ENCODE measurements at places on chromosomes 7 and 10.
A peak's percentile ranks its signal among the peaks of the same experiment; 100 is the strongest.

DNA sequence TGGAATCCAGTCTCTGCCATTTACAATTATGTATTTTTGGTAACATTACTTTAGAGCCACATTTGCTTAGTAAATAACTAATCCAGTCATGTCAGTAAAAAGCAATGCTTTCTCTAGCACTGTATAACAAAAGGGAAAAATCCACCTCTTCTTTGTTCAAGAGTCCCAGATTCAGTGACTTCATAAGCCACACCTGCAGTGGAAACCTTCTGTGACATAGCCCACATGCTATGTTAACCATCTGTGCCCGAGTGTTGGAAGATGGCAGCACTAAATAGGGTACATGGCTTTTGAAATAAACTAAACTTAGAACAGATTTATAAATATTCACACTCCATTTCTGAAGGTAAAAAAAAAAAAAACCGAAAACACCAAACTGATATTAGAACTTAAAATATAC lies 83.0 kb downstream of the CTTNBP2 start:
- DNase-seq = no peak

GRCh38 chr7:87218796-87219544 lies 562 bp downstream of the TMEM243 start:
- peak; percentile 87 for DNase-seq

- no peak for DNase-seq
Observed at GRCh38 chr10:97736403-97736901, 476 bp upstream of the ZFYVE27 start.

- peak; percentile 5 for DNase-seq
Observed at GRCh38 chr7:81256991-81257390, 338.1 kb upstream of the SEMA3C start.

DNA sequence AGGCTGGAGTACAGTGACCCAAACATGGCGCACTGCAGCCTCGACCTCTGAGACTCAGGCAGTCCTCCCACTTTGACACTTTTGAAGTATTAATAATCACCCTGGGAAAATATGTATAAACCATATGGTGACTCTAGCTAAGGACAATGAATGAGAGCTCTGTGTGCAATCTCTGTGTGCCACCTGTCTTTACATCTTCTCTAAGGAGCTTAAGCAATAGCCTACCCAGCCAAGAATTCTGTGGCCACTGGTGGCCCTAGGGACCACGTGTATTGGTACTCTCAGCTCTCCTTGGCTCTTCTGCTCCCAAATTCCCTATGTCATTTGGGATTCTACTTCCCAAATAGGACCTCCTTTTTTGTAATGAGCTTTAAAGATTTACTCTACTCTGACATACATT lies 23.7 kb downstream of the FGF8 start:
- DNase-seq = no peak

DNA sequence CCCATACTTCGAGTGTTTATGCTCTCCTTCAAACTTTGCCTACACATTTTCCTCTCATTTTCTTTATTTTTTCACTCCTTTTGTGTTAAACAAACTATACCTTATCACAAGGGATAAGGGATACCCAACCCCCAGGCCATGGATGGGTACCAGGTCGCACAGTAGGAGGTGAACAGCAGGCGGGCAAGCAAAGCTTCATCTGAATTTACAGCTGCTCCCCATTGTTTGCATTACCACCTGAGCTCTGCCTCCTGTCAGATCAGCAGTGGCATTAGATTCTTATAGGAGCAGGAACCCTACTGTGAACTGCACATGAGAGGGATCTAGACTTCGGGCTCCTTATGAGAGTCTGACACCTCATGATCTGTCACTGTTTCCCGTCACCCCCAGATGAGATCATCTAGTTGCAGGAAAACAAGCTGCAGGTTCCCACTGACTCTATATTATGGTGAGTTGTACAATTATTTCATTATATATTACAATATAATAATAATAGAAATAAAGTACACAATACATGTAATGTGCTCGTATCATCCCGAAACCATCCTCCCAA lies 28.5 kb downstream of the ZC3HC1 start:
- peak; percentile 12 for DNase-seq

DNA sequence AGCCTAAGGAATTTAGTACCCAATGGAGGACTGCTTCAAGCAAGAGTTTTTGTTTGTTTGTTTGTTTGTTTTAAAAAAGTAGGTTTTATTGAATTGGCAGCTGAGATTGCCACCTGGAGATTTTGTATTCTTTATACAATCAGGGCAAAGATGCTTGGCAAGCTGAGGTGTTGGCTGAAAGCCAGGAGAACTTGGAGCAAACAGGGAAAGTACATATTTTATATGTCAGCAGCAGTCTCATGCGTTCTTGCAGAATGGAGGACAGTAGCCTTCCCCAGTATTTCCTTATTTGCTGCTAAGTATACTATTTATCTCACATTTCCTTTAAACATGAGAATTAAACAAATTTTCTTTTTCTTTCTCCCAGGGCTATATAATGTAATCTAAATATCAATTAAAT lies 22.6 kb upstream of the ICA1 start:
- DNase-seq = no peak

DNA sequence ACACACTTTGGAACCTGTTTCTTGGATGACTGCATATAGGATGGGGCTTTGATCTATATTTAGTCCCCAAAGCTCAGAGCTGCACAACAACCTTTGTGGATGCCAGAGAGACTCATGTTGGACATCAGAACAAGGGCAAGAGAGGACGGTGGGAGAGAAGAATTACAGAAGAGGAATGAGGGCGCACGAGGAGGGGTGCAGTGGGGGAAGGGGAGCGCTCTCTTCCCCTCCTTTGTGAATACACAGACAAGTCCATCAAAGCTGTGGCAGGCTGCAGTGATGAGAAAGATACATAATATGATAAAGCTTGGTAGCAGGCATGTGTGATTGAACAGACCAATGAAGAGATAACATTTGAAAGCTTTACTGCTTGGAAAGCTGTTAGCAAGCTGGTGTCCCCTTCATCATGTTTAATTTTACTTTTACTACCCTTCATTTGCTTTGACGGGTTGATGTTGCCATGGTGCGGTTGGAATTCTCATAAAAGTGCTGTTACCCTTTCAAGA lies 857.8 kb downstream of the KCNMA1 start:
- no peak for DNase-seq

- no peak for DNase-seq
Observed at GRCh38 chr10:122239578-122240257, 31.4 kb upstream of the BTBD16 start.

GRCh38 chr10:87750817-87751216 lies 67.2 kb downstream of the ATAD1 start:
- no peak for DNase-seq

DNA sequence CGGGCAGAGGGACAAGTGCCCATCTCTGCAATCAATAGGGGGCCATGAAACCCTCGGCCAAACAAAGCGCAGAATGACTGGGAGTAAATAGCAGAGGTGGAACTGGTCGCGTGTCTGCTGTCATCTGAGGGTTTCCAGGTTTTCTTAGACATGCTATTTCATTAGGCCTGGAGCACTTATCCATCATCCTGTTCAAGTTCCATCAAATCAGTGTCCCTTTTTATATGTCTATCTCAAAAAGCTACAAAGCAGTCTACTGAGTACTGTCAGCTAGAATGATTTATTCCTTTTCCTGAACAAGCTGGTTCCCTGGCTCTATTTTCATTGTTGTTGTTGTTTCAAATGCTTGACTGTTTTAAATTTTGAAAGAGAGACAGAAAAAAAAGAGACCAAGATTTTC lies 590.5 kb downstream of the PARD3 start:
- DNase-seq = no peak

GRCh38 chr7:2800220-2800930 lies 43.7 kb downstream of the GNA12 start:
- no peak for DNase-seq

DNA sequence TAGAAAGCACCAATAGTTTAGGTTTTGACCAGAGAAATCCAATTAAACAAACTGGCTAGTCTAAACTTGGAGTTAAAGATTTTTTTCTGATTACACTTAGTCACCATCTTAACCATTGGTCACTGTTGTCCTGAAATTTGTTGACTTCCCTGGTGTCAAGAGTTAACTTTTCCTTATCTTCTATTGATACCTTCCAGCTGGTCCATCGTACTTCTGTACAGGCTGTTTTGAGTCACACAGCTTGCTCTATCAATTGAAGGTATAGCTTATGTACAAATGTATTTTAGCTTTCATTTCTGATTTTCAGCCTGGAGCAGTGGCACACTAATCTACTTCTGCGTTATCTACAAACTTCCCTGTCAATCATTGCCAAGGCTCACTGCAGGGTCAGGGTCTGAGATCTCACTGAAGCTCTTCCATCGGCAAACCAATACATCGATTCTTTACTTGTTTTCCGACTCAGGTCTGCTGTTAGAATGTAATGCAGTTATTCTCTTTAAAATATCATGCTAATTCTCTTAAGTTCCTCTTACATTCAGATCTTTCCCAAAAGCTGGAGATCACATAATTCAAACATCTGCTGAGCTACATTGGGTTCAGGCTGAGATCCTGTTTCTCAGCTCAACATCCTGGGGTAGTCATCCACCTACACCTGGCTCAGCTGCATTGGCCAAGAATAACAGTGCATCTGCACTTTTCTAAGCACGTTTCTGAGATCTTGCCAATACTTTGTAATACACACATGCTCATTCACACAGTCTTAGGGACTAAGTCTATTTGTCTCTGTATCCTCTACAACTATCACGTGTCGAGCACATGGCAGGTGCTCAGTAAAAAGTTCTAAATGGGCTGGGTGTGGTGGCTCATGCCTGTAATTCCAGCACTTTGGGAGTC lies 11.3 kb downstream of the MRPS33 start:
- no peak for DNase-seq

DNA sequence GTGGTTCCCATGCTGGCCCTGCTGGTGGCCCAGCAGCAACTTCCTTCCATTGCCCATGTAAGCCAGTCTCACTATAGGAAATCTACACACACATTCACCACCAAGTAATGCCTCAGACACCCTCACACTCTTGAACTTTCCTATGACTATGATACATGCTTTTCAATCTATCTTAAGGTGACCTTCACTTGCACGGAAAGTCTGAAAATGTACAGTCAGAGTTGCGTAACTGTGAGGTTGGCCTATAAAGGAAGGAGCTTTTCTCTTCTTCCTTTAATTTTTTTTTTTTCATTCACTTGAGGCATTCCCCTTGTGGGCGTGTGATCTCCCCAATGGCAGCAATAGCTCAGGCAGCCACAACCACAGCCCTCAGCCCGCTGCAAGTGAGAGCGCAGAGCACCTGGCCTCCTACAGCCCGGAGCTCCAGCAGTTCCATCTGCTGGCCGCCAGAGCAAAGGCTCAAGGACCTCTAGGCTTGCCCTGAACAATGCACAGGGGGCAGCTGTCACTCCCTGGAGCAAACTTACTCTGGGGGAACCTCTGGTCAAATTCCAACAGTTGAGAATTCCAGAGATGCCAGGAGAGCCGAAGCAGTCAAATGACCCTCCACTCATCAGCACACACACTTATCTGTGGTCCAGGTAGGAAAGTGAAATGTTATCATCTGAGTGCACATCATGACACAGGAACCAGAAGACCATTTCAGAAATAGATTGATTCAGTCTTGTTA lies 123.1 kb upstream of the ADO start:
- peak; percentile 87 for DNase-seq

DNA sequence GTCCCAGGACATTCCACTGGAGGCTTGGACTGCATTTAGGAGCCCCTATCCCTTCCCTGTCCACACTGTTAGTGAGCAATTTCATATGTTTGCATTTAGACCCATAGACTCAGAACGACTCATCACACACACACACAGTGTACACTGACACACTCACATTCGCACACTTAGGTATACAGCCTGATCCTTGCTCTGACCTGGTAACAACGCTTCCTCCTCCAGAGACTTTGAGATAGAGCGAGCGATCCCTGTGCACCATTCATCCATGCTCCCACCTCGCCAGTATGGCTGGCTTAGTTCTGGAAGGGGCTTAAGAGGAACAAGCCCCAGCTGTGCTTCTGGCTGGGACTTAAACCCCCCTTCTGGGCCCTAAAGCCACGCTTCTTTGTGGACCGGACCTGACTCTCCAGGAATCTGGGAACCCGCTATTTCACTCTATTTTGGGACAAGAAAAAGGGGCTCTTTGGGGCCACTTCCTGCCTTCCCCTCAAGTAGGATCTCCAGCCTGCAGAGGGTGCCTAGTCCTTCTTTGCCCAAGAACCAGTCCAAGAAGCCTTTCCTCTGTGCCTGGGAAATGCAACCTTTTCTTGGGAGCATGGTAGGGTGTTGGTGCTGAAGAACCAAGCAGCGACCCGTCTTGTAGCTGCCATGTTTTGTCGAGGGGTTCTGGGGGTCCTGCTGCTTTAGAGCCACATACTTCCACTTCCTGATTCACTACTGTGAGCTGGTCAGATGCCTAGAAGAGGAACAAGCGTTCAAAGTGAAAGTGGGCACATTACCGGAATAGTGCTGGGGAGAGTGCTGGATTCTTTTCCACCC lies 1.1 kb upstream of the HOXA13 start:
- peak; percentile 76 for DNase-seq

- no peak for DNase-seq
Observed at GRCh38 chr10:65312876-65313275, 1613.0 kb upstream of the LRRTM3 start.

DNA sequence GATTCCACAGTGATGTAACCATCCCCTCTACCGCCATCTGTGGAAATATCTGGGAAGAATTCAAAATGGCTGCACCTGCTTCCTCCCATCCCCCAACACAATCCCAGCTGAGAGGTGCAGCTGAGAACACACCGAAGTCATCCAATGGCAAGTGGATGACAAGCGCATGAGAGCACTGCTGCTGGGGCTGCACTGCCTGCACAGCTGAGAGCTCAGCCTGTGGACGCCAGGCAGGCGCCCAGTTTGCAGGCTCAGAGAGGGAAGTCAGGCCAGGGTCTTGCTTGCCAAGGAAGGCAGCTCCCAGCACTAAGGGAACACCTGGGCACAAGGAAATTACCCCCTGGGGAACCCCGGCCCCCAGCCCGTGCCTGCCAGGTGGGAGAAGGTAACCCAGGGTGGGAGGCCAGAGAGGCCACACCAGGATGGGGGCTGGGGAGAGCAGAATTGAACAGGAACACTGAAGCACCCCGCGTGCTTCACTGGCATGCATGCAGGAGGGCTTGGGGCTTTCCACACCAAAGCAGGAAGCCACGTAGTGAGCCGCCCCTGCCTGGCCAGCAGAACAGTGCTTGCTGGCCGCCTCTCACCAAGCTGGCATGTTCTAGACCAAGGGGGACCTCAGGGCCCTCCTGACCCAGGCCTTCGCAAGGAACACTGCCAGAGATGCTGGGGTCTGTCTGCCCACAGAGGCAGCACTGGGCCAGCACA lies 46.2 kb downstream of the FAM53B start:
- DNase-seq = no peak

DNA sequence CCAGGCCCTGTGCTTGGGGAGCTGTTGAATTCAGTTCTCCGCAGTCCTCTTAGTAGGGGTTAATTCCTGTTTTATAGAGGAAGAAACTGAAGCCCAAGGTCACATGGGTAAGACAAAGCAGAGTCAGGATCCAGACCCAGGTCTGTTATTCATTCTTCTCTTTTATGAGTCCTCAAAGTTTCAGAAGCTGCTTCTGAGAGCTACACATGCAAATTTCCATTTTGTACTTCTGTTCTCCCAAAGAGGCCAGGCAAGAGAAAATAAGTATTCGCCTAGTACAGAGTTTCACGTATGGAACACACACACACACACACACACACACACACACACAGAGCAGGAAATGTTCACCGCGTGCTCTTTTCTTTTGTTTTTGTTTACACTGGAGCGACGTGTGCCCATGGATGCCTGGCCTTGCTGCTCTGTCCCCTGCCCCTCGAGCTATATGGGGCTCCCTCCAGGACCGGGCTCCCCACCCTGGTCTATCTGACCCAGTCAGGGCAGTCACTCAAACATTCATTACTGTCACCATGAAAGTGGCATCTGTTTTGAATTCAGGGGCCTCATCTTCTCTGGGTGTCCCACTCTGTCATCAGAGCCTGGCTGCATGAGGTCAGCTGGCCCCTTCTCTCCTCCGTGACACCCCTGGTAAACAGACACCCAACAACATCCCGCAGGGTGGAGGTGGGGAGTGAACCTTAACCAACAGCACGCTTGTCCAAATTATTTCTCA lies 84.4 kb downstream of the TNS3 start:
- peak; percentile 90 for DNase-seq
